Kidney capillary endothelial cell (primary cell): ENCODE measurements at places on chromosomes 13 and 19.

DNA sequence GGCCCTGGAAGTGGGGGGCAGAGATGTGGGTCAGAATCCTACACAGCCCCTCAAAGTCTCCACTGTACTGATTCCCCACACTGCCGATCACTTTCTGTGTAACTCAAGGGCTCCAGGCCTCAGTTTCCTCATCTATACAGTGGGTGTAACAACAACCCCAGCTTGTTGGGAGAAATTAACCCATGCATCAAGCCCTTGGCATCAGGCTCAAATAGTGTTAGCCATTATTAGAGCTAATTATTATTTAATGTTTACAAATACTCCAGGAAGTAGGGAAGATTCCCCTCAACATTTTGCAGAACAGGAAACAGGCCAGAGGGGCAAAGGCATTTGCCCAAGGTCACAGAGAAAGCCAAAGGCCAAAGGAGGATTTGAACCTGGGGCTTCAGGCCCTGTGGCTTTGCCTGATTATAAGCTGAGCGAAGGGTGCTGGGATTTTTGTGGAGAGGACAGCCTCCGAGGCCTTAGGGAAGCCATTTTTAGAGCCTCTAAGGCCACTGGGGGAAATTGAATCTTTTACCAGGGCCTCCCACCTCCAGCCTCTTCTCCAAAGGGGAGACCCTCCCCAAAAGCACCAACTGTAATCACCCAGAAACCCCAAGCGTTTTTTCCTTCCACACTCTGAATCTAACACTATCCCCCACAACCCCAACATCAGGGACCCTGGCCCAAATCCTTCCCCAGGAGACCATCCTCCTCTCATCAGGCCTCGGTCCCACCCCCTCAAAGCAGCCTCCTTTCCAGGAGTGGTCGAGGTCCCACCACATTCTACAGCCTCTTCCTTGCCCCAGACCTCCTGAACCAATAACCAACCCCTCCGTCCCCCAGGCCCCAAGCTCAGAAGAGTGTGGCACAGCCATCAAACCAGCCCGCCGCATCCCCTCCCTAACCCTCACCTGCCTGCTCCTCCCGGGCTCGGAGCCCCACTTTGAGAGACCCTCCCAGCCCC is 1.1 kb downstream of the FKBP8 start:
- no peak for DNase-seq

DNA sequence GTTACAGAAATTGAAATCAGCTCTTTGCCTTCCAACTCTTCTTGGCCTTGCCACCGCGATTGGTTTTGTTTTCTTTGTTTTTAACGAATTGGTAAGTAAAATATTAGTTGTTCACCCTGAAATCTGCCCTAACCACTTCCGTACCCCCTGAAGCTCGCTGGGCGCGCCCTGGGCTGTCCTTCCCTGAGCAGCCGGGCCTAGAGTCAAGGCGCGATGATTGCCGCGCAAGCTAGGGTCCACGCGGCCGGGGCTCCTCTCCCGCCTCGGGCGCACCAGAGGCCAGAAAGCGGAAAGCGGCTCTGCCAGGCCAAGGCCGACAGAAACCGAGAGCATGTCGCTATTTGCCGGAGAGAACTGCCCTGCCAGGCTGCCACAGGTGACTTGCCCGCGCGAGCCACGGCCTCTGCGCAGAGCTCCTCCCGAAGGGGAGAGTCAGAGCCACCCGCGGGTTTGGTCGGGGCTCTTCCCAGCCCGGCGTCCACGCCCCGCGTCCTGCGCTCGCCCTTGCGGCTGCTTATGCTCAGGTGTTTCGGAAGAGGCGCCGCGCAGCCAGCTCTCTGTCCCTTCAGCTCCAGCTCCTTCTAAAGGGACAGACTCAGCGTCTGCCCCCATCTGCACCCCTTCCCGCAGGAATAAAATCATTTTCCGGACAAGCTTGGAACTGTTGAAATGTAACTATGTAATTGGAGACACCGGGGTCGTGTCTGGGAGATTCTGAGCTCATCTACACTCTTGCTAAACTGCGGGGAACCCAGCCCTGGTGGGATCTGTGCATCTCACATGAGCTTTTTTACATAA is 6.6 kb upstream of the CDX2 start:
- no peak for DNase-seq

DNA sequence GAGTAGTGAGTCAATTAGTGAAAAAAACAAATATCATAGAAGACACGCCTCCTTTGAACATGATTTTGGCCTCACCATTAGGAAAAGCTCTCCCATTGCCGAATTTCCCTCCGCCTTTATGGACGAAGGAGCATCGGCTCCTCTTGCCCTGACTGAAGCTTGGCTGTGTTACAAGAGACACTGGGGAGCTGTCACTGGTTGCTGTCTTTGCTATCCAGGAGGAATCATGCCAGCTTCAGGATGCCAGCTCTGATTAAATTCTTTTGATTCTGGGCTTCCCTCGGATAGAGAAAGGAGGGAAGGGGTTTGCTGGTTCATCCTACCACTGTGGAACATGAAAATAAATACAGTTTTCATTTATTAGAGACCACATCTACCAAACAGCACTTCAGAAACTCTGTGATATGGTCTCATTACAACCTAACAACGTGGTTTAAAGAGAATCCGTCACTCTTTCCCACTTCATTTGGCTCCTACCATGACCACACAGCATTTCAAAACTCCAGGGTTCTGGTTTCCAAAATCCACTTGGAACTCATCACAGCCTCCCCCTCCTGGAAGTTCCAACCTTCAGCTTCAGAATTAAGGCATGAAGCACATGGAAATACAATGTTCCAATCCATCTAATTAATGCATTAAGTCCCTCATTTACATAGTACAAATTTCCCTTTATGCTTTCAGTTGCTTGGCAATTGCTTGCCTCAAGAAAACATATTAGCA is 446.0 kb downstream of the EFNB2 start:
- DNase-seq = no peak

GRCh38 chr19:1065606-1066109 is 1.3 kb upstream of the ARHGAP45 start:
- no peak for DNase-seq

DNA sequence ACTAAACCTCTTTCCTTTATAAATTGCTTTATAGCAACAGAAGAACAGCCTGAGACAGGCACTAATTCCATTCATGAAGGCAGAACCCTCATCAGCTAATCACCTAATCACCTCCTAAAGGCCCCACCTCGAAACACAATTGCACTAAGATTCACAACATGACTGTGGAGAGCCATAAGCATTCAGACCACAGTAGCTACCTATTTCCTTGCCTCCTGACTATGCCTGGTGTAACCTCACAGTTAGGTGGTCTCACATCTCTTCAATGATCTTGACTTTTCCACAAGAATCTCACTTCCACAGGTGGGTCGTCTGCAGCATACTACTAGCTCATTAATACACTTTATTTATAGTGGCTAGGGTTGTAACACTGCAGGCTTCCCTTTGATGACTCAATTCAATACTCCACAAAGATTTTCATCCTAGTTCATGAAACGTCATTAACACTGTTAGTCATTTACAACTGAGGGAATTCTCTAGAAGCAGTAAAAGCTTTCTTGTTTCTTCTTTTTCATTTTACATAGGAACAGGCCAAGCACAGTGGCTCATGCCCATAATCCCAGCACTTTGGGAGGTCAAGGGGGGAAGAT is 27.1 kb downstream of the STK24 start:
- DNase-seq = no peak

GRCh38 chr13:52738719-52739467 is 727 bp downstream of the CNMD start:
- DNase-seq = no peak

- no peak for DNase-seq
These were observed 83.4 kb downstream of the GPR12 start for GRCh38 chr13:26677156-26677555.

DNA sequence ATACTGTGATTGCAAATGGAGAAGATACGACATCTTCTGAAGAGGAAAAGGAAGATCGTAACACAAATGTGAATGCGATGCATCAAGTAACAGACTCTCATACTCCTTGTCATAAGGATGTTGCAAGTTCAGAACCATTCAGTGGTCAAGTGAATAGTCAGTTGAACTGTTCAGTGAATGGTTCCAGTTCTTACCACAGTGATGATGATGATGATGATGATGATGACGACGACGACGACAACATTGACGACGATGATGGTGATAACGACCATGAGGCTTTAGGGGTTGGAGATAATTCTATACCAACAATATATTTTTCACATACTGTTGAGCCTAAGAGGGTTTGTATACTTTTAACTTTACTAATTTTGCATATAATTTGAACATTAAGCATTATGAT is 67.0 kb downstream of the URI1 start:
- DNase-seq = no peak

DNA sequence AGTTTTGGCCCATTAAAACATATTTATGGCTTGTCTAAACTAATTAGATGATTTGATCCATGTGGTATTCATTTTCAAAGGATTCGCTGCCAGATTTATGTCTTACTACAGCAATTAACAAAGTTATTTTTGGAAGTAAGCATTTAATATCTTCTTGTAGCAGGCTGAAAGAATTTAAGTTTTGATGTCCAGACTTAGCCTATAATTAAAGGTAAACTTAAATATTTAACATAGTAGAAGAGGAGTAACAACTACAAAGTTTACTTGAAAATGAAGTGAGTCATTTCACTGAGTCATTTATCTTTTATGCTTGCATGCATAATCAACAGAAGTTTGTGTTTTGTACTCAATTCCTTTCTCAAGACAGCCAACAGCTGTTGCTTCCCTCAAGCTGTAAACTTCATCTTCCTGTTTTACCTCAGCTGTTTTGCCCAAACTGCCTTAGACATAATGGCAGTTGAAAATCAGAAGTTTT is 58.1 kb downstream of the EDNRB start:
- DNase-seq = peak; percentile 48

DNA sequence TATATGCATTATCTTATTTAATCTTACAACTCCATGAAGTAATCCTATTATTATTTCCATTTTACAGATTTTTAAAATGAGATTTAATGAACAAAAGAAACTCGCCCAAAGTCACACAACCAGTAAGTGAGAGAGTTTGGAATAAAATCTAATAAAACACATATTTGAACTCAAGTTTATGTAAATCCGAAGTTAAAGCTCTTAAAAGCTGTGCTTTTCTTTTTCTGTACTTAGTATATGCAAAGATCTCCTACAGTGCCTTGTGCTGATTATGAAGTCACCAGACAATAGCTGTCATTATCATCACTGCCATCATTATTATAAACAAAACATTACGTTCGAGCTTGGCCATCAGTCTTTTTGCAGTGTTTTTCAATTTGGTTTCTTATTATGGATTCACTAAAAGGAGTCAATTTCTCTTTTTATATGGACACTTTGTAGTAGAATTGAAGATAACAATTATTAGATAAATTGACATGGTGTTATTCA is 29.7 kb upstream of the ENOX1 start:
- no peak for DNase-seq

DNA sequence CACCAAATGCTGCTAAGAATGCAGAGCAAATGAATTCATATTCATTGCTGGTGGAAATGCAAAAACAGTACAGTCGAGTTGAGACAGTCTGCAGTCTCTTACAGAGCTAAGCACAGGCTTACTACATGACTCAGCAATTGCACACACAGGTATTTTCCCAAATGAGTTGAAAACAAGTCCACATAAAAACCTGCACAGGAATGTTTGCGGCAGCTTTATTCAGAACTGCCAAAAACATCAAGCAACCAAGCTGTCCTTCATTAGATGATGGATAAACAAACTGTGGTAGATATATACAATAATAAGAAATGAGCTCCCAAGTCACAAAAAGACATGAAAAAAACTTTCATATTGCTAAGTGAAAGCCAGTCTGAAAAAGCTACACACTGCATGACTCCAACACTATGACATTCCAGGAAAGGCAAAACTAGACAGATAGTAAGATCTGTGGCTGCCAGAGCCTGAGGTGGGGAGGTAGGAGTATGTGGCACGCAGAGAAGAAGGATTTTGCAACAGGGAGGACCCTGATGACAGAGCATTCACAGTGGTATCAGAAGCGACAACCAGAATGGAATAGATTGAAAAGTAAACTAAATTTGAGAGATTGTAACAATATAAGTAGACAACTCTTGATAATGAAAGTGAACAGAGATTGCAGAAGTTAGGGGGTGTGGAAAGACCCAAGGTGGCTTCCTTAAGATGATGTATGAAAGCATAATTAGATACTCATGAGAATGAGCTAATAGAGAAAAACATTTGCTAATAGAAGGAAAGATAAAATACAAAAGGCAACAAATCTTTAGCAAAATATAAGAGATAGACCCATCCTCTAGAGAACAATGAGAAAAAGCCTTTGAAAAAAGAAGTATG is 52.7 kb downstream of the TSC22D1 start:
- no peak for DNase-seq

GRCh38 chr13:37729876-37730275 is 131.3 kb upstream of the POSTN start:
- no peak for DNase-seq

- no peak for DNase-seq
These were observed 710.9 kb upstream of the SPRY2 start for GRCh38 chr13:81051873-81052272.

DNA sequence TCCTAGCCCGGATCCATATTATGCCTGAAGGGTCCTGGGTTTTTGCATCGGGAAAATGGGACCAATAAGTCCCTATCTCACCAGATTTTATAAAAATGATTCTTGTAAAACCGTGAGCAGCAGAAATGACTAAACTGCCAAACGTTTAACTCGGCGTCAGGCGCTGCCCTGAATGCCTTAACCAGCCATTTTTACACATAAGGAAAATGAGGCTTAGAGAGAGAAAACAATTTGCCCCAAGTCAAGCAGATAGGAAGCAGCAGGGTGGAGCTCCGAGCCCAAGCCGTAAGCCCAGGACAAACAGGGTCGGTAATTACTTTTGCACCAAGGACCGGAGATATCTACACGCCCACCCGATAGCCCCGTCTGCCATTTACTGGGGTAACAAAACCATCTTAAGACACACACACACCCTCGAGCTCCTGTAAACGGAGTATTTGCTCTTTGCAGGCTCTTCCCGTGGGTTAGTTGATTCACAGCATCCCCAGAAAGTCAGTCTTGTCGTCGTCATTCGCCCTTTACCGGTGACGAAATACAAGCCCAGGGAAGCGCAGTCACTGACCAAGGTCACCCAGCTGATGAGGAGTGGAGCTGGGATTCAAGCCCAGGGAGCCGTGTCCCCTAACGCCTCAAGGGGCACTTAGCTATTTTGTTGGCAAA is 16.0 kb upstream of the MRI1 start:
- DNase-seq = peak; percentile 28

- no peak for DNase-seq
These were observed 6.7 kb downstream of the CXCL17 start for GRCh38 chr19:42436006-42436405.
